Peyer's patch (tissue), 4 donors: ENCODE measurements at places on chromosomes 6 and 20. TPM values are rescaled to one million over a fixed set of nuclear protein-coding genes. Genes with fewer than 3 reads are reported as not detected.

- H3K27ac ChIP-seq = no peak overlapping the region
- no peaks in the 10 kb centered on the region for H3K27me3 ChIP-seq
- H3K36me3 ChIP-seq = no peaks in the 10 kb centered on the region
- no peak for DNase-seq
Observed at GRCh38 chr20:32779500-32780211, 17.5 kb downstream of the DNMT3B start.

- no peak for DNase-seq
- H3K36me3 ChIP-seq = no peaks in the 10 kb centered on the region
Observed at GRCh38 chr6:168419569-168419968, 21.4 kb upstream of the SMOC2 start.

DNA sequence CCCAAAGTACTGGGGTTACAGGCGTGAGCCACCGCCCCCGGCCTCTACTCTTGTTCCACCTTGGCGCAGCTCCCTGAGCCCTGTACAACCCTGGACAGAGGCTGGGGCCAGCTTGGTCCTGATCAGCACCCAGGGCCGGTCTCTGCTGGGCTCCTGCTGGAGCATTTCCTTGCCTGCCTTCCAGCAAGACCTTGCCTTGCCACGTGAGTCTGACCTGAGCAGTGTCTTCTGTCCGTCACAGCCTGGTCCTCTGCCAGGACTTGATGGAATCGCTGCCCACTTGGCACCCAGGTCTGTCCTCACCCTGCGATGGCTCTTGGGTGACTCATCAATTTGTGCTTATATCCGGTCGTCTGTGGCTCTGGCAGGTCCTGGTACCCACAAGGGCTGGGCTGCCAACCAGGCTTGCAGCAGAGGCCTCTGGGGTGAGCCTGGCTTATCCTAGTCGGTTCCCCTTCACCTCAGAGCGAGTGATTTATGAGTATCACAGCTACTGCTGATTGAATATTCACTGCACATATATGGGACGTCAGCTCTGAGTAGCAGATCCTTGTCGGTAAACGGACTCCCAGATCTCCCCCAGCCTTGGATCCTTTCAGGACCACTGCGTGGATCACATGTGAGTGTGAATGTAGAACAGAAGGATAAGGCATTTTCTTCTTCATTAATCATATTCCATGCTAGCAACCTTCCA, 10.1 kb upstream of the SULF2 start:
- H3K4me3 ChIP-seq = no peak overlapping the region
- no peaks in the 10 kb centered on the region for H3K36me3 ChIP-seq
- no peak overlapping the region for H3K27ac ChIP-seq
- DNase-seq = no peak
- H3K27me3 ChIP-seq = no peaks in the 10 kb centered on the region
- H3K4me1 ChIP-seq = peaks cover 5% of the 10 kb centered on the region

DNA sequence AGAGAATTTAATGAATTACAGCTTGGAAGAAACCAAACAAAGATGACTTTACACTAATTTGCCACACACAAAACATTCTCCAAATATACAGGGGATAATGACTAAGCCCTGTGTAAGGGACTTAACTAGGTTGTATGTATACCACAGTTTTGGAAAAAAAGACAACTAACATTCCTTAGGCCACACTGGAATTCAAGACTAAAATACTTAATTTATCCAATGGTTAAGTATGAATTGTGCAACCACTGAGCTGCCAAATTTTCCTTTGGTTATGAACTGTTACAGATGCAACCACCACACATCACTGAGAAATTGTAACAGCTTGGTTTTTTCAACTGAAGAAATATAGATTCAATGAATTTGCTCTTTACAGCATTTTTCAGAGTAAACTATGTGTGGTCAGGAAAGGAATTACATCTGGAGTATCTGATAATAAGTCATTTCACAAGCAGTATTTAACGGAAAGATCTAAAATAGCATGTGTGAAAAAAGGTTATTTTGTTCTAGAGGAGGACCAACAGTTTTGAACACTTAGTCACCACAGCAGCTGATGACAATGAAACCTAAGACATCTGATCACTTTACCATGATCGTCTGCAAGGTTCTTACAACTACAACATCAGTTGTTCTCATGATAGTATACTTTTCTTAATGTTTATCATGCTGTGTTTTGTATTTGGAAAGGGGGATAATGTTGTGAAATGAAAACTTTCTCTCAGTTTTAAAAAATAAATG, 318.8 kb downstream of the BCKDHB start:
- DNase-seq = no peak
- H3K36me3 ChIP-seq = no peaks in the 10 kb centered on the region
- H3K27ac ChIP-seq = no peak overlapping the region
- H3K4me3 ChIP-seq = no peak overlapping the region

GRCh38 chr20:48393737-48394314, 434.0 kb downstream of the PREX1 start:
- H3K27ac ChIP-seq = no peak overlapping the region
- DNase-seq = no peak
- no peaks in the 10 kb centered on the region for H3K36me3 ChIP-seq
- no peaks in the 10 kb centered on the region for H3K4me1 ChIP-seq
- H3K4me3 ChIP-seq = no peak overlapping the region

GRCh38 chr20:43383026-43383795, 74.5 kb upstream of the SRSF6 start:
- no peak overlapping the region for H3K27ac ChIP-seq
- DNase-seq = no peak
- no peak overlapping the region for H3K4me3 ChIP-seq
- no peaks in the 10 kb centered on the region for H3K27me3 ChIP-seq
- H3K36me3 ChIP-seq = no peaks in the 10 kb centered on the region

DNA sequence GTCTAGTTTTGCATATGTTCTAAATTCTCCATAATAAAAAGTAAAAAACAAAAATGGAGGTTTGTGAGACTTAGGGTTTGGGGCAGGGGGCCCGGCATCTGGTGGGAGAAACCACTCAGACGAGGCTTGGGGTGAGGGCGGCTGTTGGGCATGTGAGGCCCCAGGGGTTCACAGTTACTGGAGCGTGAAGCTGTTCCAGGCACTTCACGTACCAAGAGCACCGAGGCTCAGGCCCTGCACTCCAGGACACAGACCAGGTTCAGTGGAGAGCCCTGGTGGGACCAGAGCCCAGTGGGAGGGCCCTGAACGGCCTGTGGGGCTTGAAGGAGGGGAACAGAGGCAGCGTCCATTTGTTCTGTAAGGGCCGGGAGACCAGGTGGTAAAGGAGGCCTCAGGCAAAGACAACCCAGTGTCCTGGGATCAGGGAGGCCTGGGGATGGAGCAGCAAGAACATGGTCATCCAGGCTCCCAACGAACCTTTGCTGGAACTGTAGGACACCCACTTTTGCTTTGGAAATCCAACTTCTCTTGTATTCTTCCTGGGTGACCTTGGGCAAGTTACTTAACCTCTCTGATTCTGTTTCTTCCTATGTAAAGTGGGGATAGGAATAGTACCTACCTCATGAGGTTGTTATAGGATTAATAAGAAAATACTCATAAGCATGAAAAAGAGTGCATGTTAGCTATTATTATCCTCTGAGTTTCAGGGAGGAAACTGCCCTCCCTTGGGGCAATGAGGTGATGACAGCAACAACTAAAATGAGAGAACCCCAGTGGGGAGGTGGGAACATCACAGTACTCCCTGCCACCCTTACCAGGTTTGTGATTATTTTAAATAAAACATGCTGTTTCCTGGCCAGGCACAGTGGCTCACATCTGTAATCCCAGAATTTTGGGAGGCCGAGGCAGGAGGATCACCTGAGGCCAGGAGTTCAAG, 1.1 kb upstream of the FGD2 start:
- no peak for DNase-seq
- no peak overlapping the region for H3K27ac ChIP-seq
- H3K4me1 ChIP-seq = no peaks in the 10 kb centered on the region
- no peaks in the 10 kb centered on the region for H3K36me3 ChIP-seq

DNA sequence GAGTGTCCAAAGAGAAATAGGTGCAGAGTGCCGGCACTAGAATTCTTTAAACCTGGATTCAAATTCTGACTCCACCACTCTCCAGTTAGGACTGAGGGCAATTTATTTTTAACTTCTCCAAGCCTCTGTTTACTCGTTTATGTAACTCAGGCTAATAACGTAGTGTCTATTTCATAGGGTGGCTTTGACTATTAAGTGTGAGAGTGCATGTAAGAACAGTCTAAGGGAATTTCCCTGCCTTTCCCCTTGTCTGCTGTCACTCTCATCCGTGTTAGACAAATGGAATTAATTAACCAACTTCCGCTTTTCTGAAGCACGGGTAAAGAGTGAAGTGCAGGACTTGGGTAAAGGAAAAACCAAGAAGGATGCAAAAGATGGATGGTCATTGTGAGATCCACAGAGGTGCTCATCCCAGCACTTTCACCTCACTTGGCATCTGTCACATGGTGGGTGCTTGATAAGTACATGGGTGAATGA, 4.1 kb upstream of the ZKSCAN8 start:
- H3K4me3 ChIP-seq = peak overlapping the region; percentile 75
- DNase-seq = no peak
- H3K27me3 ChIP-seq = no peaks in the 10 kb centered on the region
- no peaks in the 10 kb centered on the region for H3K36me3 ChIP-seq
- no peaks in the 10 kb centered on the region for H3K4me1 ChIP-seq

- no peak overlapping the region for H3K4me3 ChIP-seq
- no peak for DNase-seq
- no peaks in the 10 kb centered on the region for H3K4me1 ChIP-seq
- H3K27ac ChIP-seq = no peak overlapping the region
- H3K27me3 ChIP-seq = no peaks in the 10 kb centered on the region
- H3K36me3 ChIP-seq = no peaks in the 10 kb centered on the region
Observed at GRCh38 chr6:80942911-80943310, 809.6 kb downstream of the TENT5A start.

- no peaks in the 10 kb centered on the region for H3K36me3 ChIP-seq
- no peak overlapping the region for H3K4me3 ChIP-seq
- H3K27me3 ChIP-seq = no peaks in the 10 kb centered on the region
Observed at GRCh38 chr6:52423971-52424381, 3.8 kb downstream of the EFHC1 start.

GRCh38 chr6:70112716-70113115, 190.2 kb downstream of the COL9A1 start:
- no peaks in the 10 kb centered on the region for H3K27me3 ChIP-seq
- no peak for DNase-seq
- no peak overlapping the region for H3K4me3 ChIP-seq
- no peaks in the 10 kb centered on the region for H3K4me1 ChIP-seq
- no peak overlapping the region for H3K27ac ChIP-seq

The IL17A gene
- not detected for total RNA-seq

The OOEP gene
- total RNA-seq = not detected

The NKX2-2 gene
- total RNA-seq = 3.9 TPM

The TSPYL1 gene
- total RNA-seq = 37.6 TPM

The BEND6 gene
- not detected for total RNA-seq

The RSPH4A gene
- 0.35 TPM for total RNA-seq

The POPDC3 gene
- not detected for total RNA-seq
